ENCODE measurements at places on chromosomes 4 and X.
A peak's percentile ranks its signal among the peaks of the same experiment; 100 is the strongest.

DNA sequence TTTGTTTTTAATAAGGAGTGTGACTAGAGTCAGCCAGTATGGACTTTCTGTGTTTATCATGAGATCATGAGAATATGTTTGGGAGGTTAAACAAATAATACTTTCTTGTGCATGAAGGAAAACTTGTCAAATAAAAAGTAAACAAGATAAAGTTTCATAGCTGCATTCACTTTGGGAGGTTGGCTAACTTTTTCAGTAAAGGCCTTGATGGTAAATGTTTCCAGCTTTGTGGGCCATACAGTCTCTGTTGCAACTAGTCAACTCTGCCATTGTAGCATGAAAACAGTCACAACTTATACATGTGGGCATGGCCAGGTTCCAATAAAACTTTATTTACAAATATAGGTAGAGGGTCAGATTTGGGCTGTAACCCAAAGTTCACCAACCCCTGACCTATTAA lies 150.4 kb downstream of the MID1 start:
- DNase-seq = no peak

DNA sequence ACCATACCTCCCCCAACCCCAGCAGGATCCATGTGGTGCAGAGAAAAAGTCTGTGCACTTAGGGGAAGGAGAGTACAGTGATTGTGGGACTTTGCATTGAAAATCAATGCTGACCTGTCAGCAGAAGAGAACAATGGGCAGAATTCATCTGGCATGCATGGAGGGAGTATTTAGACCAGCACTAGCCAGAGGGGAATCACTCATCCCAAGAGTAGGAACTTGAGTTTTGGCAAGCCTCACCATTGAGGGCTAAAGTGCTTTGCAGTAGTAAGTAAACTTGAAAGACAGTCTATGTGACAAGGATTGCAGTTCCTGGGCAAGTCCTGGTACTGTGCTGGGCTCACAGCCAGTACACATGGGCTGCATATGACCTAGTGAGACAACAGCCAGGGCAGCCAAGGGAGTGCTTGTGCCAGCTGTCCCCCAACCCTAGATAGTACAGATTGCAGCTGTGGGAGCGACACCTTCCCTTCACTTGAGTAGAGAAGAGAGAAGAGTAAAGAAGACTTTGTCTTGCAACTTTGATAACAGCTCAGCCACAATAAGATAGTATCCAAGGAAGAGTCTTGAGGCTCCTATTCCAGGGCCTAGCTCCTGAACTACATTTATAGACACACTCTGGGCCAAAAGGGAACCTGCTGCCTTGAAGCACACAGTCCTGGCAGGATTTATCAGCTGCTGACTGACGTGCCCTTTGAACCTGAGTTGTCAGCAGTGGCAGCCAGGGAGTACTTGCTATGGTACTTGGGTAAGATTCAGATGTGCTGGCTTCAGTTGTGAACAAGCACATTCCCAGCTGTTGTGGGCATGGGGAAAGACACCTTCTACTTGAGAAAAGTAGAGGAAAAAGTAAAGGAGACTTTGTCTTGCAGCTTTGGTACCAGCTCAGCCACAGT lies 48.7 kb downstream of the HDX start:
- DNase-seq = no peak

- no peak for DNase-seq
Observed at GRCh38 chrX:2334237-2334636, 166.5 kb downstream of the DHRSX start.

DNA sequence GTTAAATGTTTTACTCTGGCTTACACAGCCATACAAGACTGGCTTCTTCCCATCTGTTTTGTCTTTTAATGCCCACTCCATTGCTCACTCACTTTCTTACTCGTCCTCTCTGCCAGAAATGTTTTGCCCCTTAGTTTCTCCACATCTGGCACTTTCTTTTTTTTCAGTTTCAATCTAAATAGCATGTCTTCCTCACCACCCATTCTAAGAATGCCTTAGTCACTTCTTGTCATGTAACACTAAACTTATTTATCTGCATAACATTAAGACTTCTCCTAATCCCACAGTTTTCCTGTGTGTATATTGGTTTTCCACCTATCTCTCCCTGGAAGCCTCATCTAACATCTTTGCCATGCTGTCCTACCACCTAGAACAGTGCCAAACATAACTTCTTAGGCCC lies 119.3 kb downstream of the ADAMTS3 start:
- no peak for DNase-seq

- DNase-seq = no peak
Observed at GRCh38 chr4:17647927-17648326, 33.5 kb downstream of the MED28 start.

DNA sequence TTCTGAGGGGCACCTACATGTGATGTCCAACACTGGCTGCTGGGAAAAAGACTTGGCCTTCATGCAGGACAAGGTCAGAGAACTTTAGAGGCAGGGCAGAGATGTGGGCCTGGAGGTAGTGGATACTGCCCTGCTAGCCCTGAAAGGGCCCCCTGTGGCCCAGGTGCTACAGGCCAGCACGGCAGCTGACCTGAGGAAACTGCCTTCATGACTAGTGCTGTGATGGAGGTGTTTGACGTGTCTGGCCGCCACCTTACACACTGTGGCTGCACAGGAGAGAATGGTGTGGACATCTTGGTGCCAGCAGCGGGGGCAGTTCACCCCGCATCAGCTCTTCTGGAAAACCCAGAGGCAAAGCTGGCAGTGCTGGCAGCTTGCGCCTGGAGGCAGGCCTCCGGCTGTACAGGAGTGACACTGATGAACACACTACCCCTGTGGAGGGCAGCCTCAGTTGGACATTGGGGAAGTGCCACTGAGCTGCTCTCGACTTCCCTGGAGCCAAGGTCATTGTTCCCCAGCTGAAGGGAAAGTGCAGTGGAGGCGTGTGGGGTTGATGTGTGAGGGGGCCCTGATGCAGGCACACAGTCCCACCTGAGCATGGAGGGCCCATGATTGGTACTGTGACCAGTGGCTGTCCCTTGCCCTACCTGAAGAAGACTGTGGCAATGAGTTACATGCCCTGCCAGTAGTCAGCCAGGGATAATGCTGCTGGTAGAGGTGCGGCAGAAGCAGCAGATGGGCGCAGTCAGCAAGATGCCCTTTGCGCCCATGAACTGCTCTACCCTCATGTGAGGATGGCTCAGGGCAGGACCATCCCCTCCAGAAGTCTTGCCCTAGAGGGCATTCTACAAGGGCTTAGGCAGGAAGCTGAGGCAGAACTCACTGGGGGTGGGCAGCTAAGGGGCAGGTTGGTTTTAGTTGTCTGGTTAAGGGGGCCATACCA lies 36.9 kb downstream of the COQ2 start:
- no peak for DNase-seq

- peak; percentile 0 for DNase-seq
Observed at GRCh38 chr4:987624-988513, 1.0 kb downstream of the IDUA start.

DNA sequence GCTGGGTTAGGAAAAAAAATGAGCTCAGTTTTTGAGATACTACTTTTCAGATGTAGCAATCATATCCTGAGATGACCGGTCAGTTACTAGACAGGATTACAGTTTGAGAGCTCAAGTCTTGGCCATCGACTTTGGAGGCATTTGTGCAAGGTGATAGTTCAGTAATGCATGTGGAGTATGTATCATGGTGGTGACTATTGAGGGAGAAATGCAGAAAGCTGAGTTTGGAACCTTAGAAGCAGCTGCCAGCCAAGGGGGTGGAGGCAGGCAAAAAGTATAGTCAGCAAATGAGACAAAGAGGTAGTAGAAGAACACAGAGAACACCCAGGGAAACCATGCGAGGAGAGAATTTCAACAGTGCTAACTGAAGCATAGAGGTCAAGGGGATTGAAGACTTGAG lies 48.7 kb upstream of the SLC4A4 start:
- no peak for DNase-seq

- no peak for DNase-seq
Observed at GRCh38 chrX:3026074-3026815, 15.0 kb upstream of the ARSF start.

- no peak for DNase-seq
Observed at GRCh38 chrX:17035111-17035510, 88.7 kb downstream of the REPS2 start.
